ENCODE measurements at places on chromosomes 2 and 18. TPM values are rescaled to one million over a fixed set of nuclear protein-coding genes. Genes with fewer than 3 reads are reported as not detected.

DNA sequence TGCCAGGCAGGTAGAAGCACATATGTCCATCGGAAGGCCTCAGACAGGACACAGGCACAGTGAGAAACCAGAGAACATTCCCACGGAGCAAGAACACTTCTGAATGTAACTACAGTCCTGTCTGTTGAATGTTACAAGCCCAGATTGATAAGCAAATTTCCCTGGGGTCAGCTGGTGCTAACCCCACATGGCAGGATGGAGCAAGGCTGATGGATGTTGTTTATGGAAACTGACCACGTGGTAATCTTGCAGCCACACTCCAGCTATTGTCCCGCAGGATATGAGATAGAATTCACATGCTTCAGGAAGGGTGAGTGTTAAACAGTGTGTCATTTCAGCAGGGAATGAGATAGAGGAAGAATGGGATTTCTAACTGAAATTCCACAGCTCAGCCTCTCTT, 138.8 kb upstream of the COPS8 start:
- H3K27ac ChIP-seq = no peak overlapping the region
- DNase-seq = no peak
- H3K27me3 ChIP-seq = peaks cover 5% of the 10 kb centered on the region
- no peak overlapping the region for H3K4me3 ChIP-seq
- no peaks in the 10 kb centered on the region for H3K4me1 ChIP-seq
- H3K36me3 ChIP-seq = no peaks in the 10 kb centered on the region

- H3K4me3 ChIP-seq = no peak overlapping the region
- peaks cover 11% of the 10 kb centered on the region for H3K4me1 ChIP-seq
- DNase-seq = no peak
- H3K36me3 ChIP-seq = peaks cover 28% of the 10 kb centered on the region
- H3K27me3 ChIP-seq = no peaks in the 10 kb centered on the region
Observed at GRCh38 chr2:274503-274902, 9.8 kb downstream of the ACP1 start.

GRCh38 chr18:5106730-5107129, 90.3 kb downstream of the AKAIN1 start:
- DNase-seq = no peak
- no peaks in the 10 kb centered on the region for H3K4me1 ChIP-seq
- H3K4me3 ChIP-seq = no peak overlapping the region
- no peak overlapping the region for H3K27ac ChIP-seq
- H3K27me3 ChIP-seq = peaks cover 2% of the 10 kb centered on the region
- no peaks in the 10 kb centered on the region for H3K36me3 ChIP-seq

RAD51AP2 gene
- total RNA-seq = not detected

DNA sequence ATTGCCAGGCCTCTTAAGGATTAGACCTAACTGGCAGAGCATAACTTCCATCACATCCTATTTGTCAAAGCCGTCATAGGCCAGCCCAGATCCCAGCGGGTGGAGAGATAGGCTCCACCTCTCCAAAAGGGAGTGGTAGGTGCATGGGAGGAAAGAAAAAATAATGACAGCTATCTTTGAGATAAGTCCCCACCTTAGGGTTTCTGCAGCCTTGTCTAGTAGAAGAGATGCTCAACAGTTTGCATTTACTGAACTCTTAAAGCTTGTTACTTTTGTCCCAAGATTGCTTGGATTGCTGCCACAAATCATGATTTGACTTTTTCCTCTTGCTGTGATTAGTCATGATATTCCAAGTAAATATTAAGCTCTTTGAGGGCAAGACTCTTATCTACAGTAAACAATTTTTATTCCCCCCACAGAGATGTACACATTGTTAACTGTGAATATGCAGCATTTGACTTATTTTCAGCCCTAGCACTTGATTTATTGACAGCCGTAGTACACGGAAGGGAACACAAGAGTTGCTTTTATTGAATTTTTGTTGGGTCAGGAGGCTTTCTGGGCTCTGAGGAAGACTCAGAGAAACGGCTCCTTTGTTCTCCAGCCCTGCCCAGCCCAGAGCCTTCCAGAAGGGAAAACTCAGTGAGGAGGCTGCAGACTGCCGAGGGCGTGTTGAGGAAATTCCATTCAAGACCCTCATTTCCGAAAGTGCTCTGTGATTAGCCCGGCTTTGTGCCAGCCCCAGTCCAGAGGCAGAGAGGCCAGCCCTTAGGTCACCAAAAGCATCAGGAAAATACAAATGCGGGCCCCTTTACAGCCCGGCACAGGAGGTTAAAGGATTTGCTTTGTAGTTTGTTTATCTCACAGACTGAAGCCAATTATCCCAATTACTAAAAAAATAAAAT, 75.5 kb upstream of the ZNF532 start:
- H3K27me3 ChIP-seq = peaks cover 2% of the 10 kb centered on the region
- no peak overlapping the region for H3K27ac ChIP-seq
- H3K36me3 ChIP-seq = no peaks in the 10 kb centered on the region
- no peak overlapping the region for H3K4me3 ChIP-seq
- H3K4me1 ChIP-seq = no peaks in the 10 kb centered on the region
- no peak for DNase-seq

Measured in activated CD4-positive, alpha-beta T cell treated with anti-CD3 and anti-CD28 coated beads, Interleukin-2, amount 10 ng/mL, durations not matched to agents 7 days and 5 days (primary cell).